ENCODE measurements at places on chromosomes 1 and 21.

DNA sequence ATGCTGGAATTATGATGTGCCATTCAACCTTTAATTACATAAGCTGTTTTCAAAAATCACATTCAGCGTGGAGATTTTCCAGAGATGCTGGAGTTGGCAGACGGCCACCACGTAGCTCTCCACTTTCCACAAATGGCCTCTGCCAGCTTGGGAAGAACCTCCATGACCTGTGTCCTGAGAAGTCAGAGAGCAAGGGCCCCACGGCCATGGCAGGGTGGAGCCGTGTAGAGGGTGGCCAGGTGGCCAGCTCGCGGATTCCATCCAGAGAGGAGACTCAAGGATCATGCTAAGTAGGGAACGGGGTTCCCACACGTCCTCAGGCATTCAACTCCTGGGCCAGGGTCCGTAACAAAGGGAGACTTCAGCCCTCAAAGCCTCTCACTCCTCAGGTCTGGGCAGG, 1.3 kb upstream of the GALE start:
- no peak for DNase-seq

DNA sequence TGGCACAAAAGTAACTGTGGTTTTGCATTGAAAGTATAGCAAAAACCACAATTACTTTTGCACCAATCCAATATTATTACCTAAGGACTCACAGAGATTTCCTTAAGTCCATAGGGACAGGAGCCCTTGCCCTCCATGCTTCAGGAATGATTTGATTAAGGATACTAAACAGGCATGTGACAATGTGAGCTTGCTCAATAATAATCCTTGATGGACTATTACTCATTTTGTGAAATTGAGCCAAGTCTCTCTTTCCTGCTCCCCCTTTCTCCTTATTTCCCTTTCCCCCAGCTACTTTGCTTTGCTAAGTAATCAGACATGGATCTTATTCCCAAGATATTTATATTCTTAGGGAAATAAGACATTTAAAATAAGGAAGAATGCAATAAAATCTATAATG, 21.6 kb upstream of the RGL1 start:
- no peak for DNase-seq

GRCh38 chr1:198934426-198934825, 295.6 kb downstream of the PTPRC start:
- DNase-seq: no peak

GRCh38 chr1:201917362-201918033, 28.8 kb downstream of the SHISA4 start:
- no peak for DNase-seq

DNA sequence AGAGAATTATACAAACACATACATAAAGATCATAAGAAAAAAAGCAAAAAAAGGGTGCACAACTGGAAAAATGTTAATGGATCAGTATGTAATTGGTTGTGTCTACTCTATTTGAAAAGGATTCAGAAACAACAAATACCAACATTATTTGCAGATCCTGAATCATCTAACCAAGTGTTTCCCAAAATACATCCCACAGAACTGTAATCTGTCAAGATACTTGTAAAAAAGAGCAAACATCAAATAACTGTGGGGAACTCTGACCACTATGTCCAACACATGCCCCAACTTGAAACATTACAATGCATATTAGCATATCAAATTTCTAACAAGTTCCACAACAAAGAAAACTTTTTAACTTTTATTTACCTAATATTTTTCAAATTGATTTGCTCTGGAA, 22.6 kb downstream of the ANKRD13C start:
- DNase-seq: no peak

DNA sequence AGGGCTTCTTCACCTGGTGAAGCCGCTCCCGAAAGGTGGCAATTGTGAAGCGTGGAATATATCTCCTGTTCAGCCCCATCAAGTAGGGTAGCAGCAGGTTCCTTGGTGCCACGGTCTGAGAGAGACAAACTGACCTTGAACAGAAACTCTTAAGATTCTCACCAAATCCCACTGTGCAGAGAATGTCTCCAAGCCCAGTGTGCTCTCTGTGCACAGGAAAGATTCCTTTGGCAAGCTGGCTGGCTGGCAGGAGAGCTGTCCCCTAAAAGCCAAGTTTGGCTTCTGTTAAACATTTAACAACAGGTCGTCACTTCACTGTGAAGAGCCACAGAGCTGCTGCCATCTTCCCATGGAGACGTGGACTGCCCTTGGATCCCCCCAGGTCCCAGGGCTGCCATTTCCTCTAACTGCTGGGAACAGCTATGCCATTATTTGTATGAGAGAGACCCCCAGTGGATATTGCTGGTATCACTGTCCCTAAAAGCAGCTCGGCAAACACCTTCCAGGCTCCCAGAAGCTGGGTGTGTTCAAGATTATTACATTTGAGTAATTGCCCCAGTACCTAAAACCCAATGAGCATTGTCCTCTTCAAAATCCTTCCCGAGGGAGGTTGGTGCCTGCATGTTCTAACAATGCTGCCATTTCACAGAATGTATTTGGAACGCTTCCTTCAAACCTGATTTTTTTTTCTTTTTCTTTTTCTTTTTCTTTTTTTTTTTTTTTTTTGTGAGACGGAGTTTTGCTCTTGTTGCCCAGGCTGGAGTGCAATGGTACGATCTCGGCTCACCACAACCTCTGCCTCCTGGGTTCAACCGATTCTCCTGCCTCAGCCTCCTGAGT, 71.8 kb downstream of the CD58 start:
- no peak for DNase-seq

DNA sequence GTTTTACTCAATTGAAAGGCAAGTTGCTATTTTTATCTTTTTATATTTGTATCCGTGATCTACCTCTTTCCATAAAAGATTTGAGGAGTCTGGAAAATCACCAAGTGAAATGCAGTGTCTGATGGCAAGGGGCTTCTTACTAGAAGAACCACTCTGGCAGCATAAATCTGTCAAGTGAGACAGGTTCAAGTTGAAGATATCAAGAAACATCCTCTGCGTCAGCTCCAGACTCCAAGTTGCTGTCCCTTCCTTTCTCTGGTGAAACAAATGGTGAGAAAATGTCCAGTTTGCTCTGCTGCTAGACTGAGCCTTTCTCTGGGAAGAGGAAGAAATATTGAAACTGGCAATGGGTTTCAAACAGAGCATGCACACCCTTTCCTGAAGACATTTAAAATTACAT, 411.2 kb downstream of the PLPP3 start:
- DNase-seq: no peak

- DNase-seq: no peak
Measured at GRCh38 chr21:14975136-14975919, 89.5 kb downstream of the NRIP1 start.

Measured in stimulated activated CD8-positive, alpha-beta memory T cell treated with anti-CD3 and anti-CD28 coated beads, Interleukin-7, amount 100 ng/mL, for 1 hour (primary cell).